Stomach (tissue), 19 donors: ENCODE measurements at places on chromosomes 6 and 20. TPM values are rescaled to one million over a fixed set of nuclear protein-coding genes. Genes with fewer than 3 reads are reported as not detected.

DNA sequence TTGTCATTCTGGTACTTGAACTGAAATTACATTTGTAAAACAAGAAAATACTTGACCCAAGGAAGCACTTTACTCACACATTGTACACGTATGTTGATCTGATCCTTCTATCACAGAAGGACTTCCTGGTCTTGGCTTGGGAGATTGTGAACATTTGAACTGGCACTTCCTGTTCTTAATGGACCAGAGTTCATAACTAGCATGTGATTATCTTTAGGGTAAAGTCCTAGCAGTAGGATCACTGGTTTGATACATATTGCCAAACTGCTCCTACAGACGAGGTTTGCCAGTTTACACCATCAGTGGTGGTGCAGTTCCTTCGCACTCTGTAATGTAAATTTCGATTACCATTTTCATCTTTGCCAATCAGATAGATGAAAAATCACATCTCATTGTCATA, 12.7 kb downstream of the HECA start:
- no peak for DNase-seq
- H3K27me3 ChIP-seq = no peaks in the 10 kb centered on the region
- H3K4me1 ChIP-seq = peaks cover 49% of the 10 kb centered on the region

DNA sequence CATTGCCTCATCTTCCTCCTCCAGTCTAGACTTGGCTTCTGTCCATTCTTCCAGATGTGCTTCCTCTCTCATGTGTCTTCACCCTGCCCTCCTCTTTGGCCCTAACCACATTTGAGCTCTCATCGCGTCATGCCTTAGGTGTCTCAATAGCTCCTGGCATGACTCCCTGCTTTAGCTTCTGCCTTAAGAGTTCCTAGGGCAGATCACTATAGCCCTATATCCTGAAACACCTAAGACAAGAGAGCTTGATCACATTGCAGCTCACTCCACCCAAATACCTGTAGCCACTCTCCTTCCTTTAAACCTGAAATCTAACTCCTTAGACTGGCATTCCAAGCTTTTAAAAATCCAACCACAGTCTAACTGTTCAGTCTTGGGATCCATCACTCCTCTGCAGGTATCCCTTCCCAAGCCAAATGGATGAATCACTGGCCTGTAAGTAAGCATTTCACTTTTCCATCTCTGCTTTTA, 69.0 kb upstream of the STXBP5 start:
- H3K4me1 ChIP-seq = no peaks in the 10 kb centered on the region
- no peak overlapping the region for H3K27ac ChIP-seq
- no peak for DNase-seq

DNA sequence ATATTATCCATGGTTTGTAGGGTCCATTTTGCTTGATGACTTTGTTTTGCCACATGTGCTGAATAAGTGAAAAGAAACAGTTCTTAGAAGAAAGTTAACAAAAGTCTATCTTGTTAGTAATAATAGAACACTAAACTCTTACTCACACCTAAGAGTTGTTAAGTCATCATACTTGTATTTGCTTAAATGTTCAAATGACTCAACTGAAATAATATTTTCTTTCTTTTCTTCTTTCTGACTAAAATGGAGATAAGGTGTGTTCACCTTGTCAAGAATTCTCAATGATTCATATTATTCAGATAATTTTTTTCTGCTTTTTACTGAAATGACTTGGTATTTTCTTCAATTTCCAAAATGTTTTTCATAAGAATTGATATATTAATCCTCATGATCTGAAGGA, 327.2 kb downstream of the HTR1B start:
- no peak for DNase-seq
- no peak overlapping the region for H3K4me3 ChIP-seq
- H3K27me3 ChIP-seq = no peaks in the 10 kb centered on the region
- no peaks in the 10 kb centered on the region for H3K36me3 ChIP-seq

C6orf118 gene
- total RNA-seq = not detected

PLAGL2 gene
- 5.8 TPM for total RNA-seq

PLA2G7 gene
- 9.3 TPM for total RNA-seq

DNA sequence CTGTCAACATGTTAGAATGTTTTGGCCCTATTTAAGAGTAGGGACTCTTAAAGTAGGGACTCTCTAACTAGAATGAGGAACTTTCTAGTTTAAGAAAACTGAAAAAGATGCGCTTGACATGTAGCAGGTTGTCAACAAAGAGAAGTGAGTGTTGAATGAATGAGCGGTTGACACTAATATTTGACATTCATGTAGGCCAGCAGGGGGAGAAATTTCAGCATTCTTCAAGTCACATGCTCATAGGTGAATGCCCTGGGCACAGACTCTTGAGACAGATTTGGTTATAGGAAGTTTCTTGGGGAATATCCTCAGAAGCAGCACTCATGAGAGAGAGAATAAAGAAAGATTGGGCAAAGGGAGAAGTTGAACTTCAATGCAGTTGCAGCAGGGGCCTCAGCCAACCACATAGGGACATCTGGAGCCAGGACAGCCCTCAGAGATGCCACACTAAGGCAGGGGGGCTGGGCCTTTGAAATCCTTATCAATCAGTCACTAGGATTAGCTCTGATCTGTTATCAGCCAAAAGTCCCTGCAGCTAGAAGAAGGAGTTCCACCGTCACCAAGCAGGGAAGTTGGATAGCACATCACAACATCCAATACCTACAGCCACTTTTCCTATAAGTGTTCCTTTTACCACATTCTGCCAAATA, 145.1 kb upstream of the FKBP1C start:
- H3K27ac ChIP-seq = no peak overlapping the region
- no peaks in the 10 kb centered on the region for H3K36me3 ChIP-seq
- no peaks in the 10 kb centered on the region for H3K27me3 ChIP-seq
- H3K4me1 ChIP-seq = no peaks in the 10 kb centered on the region
- no peak overlapping the region for H3K4me3 ChIP-seq

DNA sequence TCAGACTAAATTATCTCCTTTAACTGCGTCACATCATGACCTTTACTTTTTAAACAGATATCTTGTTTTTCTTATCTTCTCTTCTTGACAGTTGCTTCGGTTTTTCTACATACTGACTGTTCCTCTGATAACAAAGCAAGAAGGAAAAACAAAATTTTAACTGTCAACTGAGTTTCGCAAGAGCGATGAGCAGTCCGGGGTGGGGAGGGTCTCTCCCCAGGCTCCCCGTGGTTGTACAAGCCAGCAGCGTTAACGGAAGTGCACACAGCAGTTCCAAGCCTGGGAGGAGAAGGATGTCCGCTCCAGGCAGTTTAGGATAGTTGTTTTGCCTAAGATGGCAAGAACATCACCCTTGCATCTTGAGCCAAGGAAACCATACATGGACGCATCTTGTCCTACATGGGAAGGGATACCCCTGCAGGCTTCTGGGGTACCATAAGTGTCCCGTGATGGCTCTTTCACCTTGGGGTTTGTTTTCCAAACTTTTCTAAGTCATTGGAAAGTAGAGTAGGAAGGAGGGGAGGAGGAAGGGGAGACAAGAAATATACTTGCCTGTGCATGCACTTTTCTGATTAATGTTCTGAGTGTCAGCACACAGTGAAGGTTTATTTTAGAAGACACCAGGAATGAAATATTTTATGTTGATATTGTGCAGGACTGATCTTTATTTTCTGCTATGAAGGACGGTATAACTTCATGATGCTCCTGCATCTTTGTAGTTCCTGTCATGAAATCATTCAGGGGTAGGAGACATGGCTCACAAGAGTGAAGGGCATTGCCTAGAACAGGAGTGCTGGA, 20.8 kb downstream of the SLC24A3 start:
- DNase-seq = no peak
- no peak overlapping the region for H3K4me3 ChIP-seq
- no peaks in the 10 kb centered on the region for H3K27me3 ChIP-seq
- H3K36me3 ChIP-seq = no peaks in the 10 kb centered on the region

DNA sequence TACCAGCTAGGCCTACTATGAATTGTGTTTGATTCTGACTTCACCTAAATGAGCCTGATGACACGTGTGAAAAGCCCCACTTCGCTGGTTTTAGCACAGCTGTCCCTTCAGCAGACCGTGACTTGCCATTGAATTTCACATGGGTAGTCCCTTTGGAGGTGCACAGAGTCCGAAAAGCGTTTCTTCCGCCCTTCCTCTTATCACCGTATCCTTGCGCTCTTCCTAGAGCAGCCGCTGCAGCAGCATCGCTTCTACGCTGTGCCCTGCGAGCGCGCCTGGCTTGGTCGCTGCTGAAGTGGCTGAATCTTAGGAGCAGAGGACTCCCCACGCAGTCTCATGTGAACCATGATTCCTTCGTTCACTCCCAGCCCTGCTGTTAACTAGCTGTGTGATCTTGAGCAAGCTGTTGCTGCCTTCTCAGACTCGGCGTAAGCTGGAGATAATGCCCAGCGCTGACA, 127.0 kb downstream of the PACRG start:
- peaks cover 6% of the 10 kb centered on the region for H3K4me1 ChIP-seq
- no peak for DNase-seq
- H3K36me3 ChIP-seq = no peaks in the 10 kb centered on the region
- H3K4me3 ChIP-seq = no peak overlapping the region
- H3K27me3 ChIP-seq = no peaks in the 10 kb centered on the region

CNR1 gene
- 15.2 TPM for total RNA-seq
